ENCODE measurements at places on chromosomes 2 and 18. TPM values are rescaled to one million over a fixed set of nuclear protein-coding genes. Genes with fewer than 3 reads are reported as not detected.

Gene CYS1
- not detected for total RNA-seq

Gene MOCOS
- 1.7 TPM for total RNA-seq

Gene ICA1L
- total RNA-seq, result 2.8 TPM

Gene RAD51AP2
- not detected for total RNA-seq

Gene LYPD6
- 4.3 TPM for total RNA-seq

Gene HS1BP3
- 28.9 TPM for total RNA-seq

Gene C2orf92
- 0.35 TPM for total RNA-seq

Gene FBXO48
- 0.35 TPM for total RNA-seq

Gene ANKRD29
- 2.3 TPM for total RNA-seq

Gene LIMS4
- 2.3 TPM for total RNA-seq

Gene CHST9
- not detected for total RNA-seq

Gene HNMT
- 98.5 TPM for total RNA-seq

Gene KRTCAP3
- total RNA-seq, result not detected

Gene PAX8
- 0.18 TPM for total RNA-seq

All from myometrial cell (primary cell).